Lung (tissue), 17 donors: ENCODE measurements at places on chromosomes 7 and 10.

DNA sequence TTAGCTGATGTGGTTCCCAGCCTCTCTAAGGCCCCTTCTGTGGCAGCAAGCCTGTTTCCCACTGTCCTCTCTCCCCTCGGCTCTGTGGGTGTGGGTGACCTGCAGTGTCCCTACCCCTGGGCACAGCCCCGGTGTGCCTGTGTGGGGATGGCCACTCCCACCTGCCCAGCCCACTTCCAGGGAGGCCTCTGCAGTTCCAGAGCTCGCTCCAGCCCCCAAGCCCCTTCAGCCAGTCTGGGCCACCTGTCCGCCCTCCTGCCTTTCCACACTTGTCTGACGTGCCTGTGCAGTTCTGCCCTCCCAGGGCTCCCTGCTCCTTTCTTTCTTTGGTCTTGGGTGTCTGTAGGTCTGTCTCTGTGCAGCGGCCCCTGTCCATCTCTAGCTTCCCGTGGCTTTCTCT lies 127.0 kb upstream of the PPIF start:
- no peak for DNase-seq

DNA sequence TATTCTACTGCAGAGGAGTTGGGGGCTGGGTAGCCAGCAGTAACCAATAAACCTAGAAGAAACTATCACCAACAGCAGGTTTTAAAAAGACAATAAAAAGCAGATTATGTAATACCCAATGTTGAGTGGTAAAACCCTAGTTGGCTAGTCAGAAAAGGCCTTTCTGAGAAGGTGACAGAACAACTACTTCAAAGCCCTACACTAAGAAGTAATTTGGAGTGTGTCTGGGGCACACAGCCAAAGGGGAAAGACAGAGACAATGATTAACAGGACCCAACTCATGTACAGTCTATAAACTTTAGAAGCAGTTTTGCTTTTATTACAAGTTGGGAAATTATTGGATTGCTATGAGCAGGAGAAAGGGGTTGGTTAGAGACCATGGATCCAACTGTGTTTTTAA lies 77.2 kb upstream of the TMEM106B start:
- DNase-seq, result peak; percentile 57

DNA sequence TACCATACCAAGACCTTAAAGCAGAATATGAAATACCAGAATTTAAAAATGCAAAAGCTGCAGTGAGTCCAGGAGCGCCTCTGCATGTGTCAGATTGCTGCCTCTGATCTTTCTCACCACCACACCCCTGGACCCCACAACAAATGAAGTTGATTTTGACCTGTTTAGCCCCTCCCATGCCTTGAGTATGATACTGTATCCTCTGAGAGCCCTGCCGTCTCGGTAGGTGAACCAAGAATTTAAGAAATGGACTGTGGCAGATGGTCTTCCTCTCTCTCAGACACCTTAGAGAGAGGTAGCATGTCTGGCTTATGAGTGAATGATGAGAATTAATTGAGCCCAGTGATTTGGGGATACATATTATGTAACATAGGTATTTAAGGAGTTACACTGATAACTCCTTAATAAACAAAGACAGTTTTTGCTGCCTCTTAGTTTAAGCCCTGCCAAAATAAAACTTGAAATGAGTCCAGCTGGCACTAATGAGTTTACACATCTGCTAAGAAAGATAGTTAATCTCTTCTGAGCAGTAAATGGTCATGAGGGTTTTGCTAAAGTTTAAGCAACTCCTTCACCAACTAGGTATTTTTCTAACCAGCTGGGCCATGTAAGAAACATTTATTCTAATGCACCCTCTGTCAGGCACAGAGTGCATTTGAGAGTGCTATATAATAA lies 4.5 kb upstream of the TFPI2 start:
- DNase-seq, result peak; percentile 90

GRCh38 chr10:77188521-77188920 lies 449.1 kb downstream of the KCNMA1 start:
- DNase-seq, result no peak
